ENCODE measurements at places on chromosomes 7 and 10.

- no peak for DNase-seq
Observed at GRCh38 chr7:90738249-90738648, 142.1 kb downstream of the CDK14 start.

DNA sequence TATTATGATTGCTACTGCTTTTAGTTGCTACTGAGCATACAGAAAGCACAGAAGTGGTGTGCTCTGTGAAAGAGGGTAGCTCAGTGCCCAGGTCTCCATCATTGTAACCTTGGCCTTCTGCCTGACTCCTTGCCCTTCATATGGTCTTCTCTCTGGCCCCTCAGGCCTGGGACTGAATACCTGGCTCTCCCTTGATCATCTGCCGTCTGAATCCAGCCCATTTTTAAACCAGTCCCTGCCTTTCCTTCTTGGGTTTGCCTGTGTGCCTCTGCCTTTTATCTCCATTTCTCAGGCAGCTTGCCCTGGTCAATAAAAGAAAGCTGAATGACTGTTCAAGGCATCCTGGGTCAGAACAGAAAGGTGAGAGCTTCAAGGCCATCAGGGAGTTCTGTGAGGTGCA is 109.1 kb upstream of the ZNF438 start:
- DNase-seq: no peak

DNA sequence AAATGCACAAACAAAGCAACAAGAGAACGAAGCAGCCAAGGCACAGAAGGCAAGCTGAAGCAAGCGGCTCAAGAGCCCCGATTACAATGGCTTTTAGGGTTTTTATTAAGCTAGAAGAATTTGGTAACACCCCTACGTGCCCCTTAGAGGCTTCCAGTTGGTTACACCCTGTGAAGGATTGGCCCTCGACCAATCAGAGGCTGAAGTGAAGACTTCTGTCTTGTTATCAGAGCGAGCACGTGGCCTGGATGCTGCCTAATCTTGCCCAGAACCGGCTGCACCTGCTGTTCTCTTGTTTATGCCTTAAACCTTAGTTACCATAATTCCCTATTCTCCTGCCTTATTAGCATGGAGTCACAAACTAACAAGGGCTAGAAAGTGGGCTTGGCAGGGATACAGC is 21.4 kb downstream of the KCNK18 start:
- DNase-seq: no peak

GRCh38 chr10:113872139-113873030 is 17.9 kb downstream of the NHLRC2 start:
- no peak for DNase-seq

Data from psoas muscle (tissue), 8 donors.